CD4-positive, alpha-beta T cell treated with Interleukin-2 at 100 ng/mL for 4 hours (primary cell): ENCODE measurements at places on chromosomes 5 and 9.

- DNase-seq: no peak
Observed at GRCh38 chr9:129075996-129076639, 4.8 kb upstream of the DOLPP1 start.

GRCh38 chr5:158423623-158424200 is 564.8 kb upstream of the CLINT1 start:
- DNase-seq: no peak

GRCh38 chr5:103800741-103801495 is 238.3 kb upstream of the NUDT12 start:
- DNase-seq: no peak

GRCh38 chr5:39523821-39524220 is 99.0 kb upstream of the DAB2 start:
- no peak for DNase-seq

GRCh38 chr5:39452846-39453245 is 28.1 kb upstream of the DAB2 start:
- no peak for DNase-seq

GRCh38 chr9:100315561-100315960 is 37.2 kb downstream of the TEX10 start:
- DNase-seq: no peak

GRCh38 chr5:152288917-152289595 is 116.0 kb downstream of the NMUR2 start:
- no peak for DNase-seq

DNA sequence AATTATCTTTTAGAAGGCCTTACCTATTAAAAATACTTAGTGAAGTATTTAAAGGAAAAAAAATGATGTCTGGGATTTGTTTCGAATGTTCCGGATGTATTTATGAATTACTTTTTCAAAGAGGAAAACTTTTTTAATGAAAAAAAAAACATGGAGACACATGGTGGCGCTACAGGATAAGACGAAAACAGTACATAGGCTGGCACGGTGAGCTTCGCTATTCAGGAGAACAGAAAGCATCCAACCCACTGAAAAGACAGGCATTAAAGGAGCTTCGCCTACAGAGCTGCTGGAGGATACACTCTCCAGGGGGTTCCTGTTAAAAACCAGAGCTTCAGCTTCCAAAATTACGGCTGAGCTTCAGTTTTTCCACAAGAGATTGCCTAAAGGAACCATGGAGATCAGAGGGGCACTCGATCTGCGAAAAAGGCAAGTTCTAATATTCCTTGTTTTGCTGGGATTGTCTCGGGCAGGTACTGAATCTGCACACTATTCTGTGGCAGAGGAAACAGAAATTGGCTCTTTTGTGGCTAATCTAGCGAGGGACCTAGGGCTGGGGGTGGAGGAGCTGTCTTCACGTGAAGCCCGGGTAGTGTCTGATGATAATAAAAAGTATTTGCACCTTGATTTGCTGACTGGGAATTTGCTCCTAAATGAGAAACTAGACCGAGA is at the start of gene PCDHB14:
Gene PCDHB14, plus strand, starts transcription at position 232 of the 672 bp plus-strand sequence. Its CDS starts 163 bp downstream, at position 395.
- DNase-seq: no peak

- DNase-seq: no peak
Observed at GRCh38 chr5:172870291-172870714, 36.3 kb downstream of the ERGIC1 start.

- DNase-seq: no peak
Observed at GRCh38 chr5:32231241-32231640, 57.1 kb upstream of the GOLPH3 start.

GRCh38 chr5:110716247-110717245 is 9.9 kb downstream of the TMEM232 start:
- no peak for DNase-seq

DNA sequence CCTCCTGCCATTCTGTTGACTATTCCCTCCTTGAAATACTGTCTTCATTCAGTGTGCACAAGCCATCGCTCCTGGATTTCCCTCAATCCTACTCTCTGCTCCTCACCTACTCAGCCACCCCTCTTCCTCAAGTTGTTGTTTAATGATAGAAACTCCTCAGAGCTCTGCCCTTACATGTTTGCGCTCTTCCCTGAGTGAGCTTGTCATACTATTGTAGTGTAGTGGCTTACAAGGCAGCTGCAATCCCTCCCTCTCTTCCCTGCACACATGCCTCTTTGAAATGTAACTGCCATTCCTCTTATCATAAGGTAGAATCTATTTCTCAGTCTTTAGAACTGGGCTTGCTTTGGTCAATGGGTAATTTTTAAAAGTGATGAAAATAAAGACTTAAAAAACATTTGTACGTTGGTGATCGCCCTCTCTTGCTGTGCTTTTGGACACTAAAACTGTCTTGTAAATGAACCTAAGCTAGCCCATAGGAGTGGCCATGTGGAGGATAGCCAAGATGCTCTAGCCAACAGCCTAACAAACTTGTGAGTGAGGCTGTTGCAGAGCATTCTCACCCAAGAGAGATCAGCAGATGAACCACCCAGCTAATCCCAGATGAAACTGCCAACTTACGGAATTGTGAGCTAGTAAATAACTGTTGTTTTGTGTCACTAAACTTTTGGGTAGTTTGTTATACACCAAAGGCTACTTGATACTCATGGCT is 18.1 kb upstream of the SMAD5 start:
- no peak for DNase-seq

DNA sequence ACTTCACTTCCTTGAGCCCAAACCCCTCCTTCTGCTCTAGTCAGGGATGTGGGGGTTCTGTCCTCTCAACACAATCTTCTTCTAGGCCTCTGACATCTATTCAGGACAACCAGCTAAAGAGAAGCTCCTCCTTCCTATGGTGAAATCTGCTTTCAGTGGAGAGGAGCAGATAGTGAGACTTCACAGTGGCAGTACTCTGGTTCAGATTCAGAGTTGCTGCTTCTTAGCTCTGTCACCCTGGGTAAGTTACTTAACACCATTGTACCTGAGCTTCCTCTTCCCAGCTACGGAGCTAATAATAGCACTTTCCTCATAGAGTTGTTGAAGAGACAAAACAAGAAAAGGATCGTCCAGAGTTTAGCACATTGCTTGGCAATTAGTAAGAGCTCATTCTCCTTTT is 77.3 kb upstream of the LARP1 start:
- DNase-seq: no peak

- DNase-seq: no peak
Observed at GRCh38 chr5:180646963-180647305, 2.5 kb downstream of the FLT4 start.

- DNase-seq: no peak
Observed at GRCh38 chr9:85524531-85524930, 217.2 kb downstream of the AGTPBP1 start.

DNA sequence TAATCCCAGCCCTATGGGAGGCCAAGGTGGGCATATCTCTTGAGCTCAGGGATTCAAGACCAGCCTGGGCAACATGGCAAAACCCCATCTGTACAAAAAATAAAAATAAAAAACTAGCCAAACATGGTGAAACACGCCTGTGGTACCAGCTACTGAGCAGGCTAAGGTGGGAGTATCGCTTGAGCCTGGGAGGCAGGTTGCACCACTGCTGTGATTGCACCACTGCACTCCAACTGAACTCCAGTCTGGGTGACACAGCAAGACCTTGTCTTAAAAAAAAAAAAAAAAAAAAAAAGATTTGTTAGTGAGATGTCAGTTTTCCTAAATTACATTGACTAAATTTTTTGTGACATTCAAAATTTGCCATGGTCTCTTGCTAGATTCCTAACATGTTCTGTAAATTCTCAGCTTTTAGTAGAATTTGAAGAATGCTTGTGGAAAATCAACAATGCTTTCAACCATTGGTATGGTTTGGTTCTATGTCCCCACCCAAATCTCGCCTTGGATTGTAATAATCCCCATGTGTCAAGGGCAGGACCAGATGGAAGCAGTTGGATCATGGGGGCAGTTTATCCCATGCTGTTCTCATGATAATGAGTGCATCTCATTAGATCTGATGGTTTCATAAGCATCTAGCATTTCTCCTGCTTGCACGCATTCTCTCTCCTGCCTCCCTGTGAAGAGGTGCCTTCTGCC is 236.1 kb downstream of the ARRDC3 start:
- no peak for DNase-seq

DNA sequence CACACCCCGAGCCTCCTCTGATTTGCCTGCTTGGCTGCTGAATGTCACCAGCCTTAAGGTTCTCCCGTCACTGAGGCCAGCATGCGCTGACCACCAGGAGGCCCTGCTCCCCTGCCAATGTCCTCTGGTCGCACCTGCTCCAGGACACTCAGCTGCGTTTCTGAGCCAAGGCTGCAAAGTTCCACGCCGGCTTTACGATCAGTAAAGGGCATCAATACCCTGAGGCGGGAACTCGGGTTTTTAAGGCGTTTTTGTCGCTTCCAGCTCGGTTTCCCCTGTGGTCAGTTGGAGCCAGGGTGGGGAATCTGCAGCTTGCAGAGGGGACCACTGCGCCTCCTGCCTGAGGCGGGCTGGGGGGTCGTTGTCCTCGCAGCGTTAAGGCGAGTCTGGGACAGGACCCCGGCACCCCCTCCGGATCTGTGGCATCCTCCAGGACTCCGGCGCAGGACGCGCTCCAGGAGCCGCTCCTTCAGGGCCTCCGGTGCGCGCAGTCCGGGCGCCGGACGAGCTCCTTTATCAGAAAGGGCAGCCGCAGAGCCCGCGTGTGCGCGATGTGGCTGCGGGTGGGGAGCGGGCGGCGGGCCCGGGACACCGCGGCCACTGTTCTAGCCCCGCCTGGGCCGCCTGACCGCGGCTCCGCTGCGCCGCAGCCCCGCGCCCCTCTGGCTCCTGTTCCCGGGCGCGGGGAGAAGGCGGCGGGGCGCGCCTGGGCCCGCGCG is 24.1 kb upstream of the FLT4 start:
- no peak for DNase-seq

GRCh38 chr5:36836831-36837230 is 39.7 kb upstream of the NIPBL start:
- DNase-seq: no peak
